Left cardiac atrium (tissue), 4 donors: ENCODE measurements at places on chromosomes 1 and 21.

GRCh38 chr1:162561616-162562469, at the start of gene UAP1:
Gene UAP1 (plus strand): TSS chr1:162561722. CDS start chr1:162566069, 4,347 bp downstream.
- no peak for DNase-seq

DNA sequence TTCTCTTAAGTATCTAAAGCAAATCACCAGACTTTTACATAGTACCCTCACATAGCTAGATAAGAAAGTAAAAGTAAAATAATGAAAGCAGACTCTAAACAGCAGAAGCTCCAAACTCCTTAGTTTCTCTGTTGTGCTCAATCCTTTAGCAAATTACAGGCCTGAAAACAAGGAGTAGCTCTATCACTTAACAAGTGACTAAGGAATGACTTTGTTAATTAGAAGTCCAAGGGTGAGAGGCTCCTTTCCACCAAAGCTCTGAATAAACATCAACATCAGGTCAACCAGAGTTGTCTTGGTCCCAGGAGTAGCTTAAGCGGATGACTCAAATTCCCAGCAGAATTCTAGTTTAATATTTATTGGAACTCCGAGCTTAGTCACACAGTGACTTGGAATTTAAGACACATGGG, 5.9 kb downstream of the NRIP1 start:
- no peak for DNase-seq

- no peak for DNase-seq
Observed at GRCh38 chr21:46009951-46010705, 28.6 kb downstream of the COL6A1 start.

- DNase-seq, result peak; percentile 50
Observed at GRCh38 chr1:164754088-164754600, 195.2 kb downstream of the PBX1 start.

- DNase-seq, result no peak
Observed at GRCh38 chr1:10631811-10632593, 157.3 kb downstream of the PEX14 start.

DNA sequence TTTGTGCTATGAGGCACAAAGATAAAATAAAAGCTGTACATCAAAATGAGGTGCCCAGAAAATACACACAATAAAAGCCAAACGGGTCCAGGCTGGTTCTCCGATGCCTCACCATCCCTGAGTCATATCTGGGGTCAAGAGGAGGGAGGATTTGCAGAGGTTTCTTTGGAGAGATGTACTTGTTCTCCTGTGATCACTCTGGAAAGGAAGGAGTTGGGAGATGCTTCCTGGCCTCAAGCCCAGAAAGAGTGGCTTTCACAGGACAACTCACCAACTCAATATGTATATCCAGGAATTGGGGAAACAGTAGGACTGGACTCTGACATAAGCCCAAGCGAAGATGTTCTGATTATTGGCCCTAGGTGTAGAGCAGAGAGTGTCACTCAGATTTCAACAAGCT, 51.9 kb downstream of the DIPK1A start:
- DNase-seq, result no peak

DNA sequence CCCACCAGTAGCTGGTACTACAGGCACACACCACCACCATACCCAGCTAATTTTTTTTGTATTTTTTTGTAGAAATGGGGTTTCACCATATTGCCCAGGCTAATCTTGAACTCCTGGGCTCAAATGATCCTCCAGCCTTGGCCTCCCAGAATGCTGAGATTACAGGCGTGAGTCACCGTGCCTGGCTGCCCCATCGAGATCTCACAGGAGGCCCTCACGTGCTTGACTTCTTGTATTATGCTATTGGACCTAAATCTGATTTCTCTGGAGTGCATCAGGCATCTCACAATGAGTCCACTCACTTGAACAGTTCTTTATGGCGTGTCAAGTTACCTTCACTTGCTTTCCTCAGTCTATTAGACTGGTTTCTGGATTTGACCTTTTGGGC, 9.3 kb upstream of the RSRP1 start:
- DNase-seq, result no peak

DNA sequence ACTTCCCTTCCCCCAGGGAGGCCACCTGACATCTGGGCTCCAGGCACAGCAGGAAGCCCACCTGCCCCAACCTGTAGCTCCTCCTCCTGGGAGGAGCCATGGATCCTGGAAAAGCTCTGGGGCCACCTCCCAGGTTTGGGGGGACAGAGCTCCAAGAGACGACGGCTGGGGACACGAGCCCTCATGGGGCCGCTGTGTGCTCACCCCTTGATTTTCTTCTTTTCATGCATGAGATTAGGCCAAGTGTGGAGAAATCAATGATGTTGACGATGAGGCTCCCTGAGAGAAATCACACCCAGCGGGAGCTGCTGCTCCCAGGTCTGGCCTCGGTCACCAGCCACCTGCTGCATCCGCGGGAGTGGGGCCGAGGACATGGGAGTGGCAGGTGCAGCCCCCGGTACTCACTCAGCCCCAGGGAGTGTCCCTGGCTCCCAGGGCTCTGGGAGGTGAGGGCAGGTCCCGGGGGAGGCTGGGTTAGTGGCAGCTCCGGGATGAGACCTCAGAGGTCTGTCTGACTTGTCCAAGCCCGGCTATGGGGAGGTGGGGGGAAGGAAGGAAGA, 8.7 kb downstream of the TNFRSF14 start:
- no peak for DNase-seq

DNA sequence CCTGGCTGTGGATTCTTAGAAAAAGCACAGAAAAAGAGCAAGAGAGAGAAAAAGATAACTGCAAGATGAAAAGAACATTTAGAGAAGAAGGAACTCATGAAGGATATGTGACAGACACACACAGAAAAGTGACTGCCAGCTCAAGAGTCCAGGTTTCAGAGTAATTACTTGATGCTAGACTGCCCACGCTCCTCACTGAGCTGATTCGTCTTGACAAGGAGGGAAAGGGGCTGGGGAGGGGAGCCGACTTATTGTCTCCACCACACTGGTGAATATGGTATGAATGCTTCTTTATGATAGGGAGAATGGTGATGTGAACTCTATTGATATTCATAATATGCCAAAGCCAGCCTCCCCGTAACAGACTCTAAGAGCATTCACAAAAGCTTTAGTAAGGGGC, 140.4 kb downstream of the BRINP2 start:
- DNase-seq, result no peak

DNA sequence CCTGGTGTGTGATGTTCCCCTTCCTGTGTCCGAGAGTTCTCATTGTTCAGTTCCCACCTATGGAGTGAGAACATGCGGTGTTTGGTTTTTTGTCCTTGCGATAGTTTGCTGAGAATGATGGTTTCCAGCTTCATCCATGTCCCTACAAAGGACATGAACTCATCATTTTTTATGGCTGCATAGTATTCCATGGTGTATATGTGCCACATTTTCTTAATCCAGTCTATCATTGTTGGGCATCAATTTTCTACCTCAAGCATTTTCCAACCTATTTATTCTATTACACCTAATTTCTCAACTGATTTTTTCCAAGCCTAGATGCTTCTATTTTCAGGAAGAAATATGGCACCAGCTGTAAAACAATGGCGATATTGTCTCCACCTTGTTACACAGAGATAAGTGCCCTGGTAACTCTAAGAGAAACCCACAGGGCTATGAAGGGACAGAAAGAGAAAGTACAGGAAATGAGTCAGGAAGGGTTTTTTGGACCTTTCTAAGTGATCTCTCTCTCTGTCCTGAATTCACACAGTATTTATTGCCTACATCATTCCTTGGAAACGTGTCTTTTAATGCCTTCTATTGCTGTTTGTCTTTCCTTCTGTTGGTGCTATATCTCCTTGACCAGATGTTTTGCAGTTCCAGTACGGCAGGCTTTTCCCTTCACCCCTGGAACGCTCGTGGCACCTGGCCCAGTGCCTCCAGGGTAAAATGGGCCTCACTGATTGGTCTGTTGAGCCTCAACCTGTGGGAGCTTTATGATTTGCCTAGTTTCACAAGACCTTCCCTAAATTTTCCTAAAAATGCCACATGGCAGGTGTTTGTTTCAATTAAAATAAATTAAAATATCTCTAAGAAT, 14.6 kb upstream of the JAK1 start:
- DNase-seq, result no peak

- no peak for DNase-seq
Observed at GRCh38 chr1:225424562-225425200, 3.2 kb downstream of the LBR start.

GRCh38 chr21:40244981-40245380, 377.7 kb downstream of the PCP4 start:
- no peak for DNase-seq

GRCh38 chr1:16248603-16249516, 11.9 kb upstream of the CPLANE2 start:
- peak; percentile 90 for DNase-seq
